HEK293T (cell line): ENCODE measurements at places on chromosomes 11 and 22.

GRCh38 chr11:19832086-19832750 is 119.6 kb downstream of the NAV2 start:
- DNase-seq: no peak

GRCh38 chr22:39748877-39749276 is 144.7 kb downstream of the ENTHD1 start:
- DNase-seq: no peak

GRCh38 chr11:108786281-108786990 is 121.6 kb downstream of the DDX10 start:
- DNase-seq: no peak

GRCh38 chr11:44453871-44454270 is 111.6 kb upstream of the CD82 start:
- no peak for DNase-seq

DNA sequence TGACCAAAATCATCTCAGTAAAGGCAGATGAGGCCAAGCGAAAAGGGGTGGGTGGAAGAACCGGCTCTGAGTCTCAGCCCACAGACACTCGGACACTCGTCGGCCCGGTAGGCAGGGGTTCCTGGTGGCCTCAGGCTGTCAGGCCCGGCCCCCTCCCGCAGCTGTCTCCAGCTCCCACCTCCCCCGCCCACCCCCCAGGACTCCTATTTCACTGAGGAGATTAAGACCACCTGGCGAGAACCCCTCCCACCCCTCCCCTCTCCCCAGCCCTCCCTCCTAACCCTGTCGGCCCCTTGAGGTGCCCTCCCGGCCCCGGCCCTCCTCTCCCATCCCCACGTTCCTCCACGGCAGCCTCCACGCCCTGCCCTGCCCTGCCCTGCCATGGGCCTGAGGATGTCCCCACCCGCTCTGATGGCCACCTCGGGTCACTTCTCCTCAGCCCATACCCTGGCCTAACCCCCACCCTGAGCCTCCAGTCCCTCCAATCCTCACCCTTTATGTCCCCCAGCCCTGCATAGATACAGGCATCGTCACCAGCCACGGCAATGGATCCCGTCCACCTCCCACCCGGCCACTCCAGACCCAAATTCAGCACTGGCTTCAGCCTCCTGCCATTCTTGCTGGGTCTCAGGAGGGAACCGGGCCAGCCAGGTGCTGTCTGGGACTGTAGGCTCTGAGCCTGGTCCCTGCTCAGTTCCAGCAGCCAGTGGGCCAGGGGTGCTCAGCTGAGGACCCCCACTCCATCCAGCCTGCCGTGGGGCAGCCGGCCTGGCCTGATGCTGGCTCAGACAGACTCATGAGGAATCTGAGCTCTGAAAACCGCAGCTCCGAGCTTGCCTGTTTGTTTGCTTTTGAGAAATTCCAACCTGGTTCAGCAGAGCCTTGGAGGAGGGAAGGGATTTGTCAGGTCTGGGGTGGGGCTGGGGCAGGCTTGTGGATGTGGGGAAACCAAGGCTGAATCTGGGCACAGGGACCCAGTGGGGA is 9.8 kb upstream of the TBX1 start:
- no peak for DNase-seq

DNA sequence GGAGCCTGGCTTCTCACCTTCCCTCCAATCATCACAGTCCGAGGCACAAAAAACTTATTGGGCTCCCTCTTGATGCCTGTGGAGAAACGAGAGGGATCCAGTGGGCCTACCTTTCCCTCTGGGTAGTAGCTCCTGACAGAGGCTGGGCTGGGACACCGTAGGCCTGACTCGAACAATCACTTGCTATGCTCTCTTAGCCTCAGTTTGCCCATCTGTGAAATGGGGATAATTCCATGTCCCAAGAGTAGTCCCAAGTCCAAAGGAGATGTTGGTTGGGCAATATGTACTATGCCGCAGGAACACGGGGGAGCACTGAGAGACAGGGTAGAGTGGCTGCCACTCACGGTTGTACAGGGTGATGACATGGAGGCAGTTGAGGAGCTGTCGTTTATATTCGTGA is 7.6 kb upstream of the RASGRP2 start:
- no peak for DNase-seq

- no peak for DNase-seq
These were observed 11.8 kb downstream of the UPB1 start for GRCh38 chr22:24506802-24507438.

DNA sequence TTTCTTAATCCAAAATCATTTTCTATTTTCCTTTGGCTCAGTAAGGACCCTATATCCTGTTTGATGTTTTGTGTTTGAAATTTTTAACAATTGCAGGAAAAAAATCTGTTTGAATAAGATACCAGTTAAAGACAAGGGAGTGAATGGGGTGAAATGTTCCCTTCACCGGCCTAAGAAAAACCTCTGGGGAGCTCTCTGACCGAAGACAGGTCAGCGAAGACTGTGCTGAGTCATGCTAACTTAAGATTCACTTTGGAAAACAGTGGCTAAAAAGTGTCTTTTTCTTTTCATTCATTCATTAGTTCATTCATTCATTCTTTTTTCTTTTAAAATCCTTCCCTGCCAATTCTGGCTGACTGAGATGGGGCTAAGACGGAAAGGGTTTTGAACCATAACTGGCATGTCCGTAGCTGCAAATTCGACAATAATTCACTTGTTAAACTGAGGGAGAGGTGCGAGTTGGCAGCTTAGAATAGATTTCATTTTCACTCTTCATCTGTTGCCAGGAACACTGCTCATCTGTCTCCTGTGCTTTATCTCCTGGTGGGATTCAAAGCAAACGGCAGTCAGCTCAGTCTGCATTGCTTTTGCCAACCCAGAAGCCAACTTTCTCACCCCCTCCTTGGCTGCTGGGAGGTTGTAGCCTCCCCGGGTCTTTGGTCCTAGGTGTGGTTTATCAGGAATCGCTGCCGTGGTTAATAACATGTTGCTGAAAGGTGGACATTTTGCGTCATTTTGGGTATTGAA is 434.0 kb upstream of the LARGE1 start:
- no peak for DNase-seq

GRCh38 chr11:22192642-22193347 is at the start of gene ANO5:
ANO5 (plus strand) TSS chr11:22193085; CDS start chr11:22193493, 408 bp downstream.
- DNase-seq: peak; percentile 71

- DNase-seq: no peak
These were observed 1063.6 kb downstream of the FAM181B start for GRCh38 chr11:81669935-81670543.

DNA sequence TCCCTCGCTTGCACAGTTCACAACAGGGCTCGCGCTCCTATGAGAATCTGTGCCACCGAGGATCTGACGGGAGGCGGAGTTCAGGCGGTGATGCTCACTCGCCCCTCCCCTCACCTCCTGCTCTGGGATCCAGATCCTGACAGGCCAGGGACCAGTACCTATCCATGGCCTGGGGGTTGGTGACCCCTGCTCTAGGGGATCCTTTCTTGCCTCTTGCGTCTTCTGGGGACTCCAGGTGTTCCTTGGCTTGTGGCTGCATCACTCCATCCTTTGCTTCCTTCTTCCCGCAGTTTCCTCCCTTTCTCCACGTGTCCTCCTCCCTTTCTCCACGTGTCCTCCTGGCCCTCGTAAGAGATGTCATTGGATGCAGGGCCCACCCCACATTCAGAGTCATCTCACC is 30.6 kb upstream of the KRTAP5-7 start:
- DNase-seq: no peak

GRCh38 chr11:130390071-130390758 is 38.2 kb downstream of the ADAMTS8 start:
- DNase-seq: peak; percentile 41

- DNase-seq: no peak
These were observed 69.3 kb downstream of the SEZ6L start for GRCh38 chr22:26238596-26238995.

DNA sequence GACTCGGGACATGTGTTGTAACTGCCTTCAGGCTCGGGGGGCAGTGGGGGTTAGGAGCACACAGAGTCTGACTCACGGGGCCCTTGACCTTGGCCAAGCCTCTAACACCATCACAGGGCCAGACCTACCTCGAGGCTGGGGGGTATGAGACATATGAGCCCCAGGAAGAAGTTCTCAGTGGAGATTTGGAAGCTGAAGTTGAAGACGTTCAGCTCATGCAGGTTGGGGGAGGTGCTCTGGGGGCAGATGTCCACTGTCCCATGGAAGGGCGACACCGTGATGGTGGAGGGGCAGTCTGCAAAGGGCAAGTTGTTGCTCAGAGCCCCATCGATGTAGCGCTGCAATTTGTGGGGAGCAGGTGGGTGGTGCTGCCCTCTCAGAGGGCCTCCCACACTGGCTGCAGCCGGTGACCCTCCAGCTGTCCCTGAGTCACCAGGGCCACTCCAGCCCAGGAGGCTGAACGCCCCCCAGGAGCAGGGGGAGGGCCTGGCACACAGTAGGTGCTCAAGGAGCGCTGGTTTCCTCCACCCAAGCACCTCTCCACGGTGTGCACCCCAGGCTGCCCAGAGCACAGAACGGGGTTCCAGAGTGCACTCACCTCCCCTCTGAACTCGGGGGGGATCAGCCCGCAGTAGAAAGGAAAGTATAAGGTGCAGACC is 2.5 kb downstream of the PNPLA5 start:
- no peak for DNase-seq

DNA sequence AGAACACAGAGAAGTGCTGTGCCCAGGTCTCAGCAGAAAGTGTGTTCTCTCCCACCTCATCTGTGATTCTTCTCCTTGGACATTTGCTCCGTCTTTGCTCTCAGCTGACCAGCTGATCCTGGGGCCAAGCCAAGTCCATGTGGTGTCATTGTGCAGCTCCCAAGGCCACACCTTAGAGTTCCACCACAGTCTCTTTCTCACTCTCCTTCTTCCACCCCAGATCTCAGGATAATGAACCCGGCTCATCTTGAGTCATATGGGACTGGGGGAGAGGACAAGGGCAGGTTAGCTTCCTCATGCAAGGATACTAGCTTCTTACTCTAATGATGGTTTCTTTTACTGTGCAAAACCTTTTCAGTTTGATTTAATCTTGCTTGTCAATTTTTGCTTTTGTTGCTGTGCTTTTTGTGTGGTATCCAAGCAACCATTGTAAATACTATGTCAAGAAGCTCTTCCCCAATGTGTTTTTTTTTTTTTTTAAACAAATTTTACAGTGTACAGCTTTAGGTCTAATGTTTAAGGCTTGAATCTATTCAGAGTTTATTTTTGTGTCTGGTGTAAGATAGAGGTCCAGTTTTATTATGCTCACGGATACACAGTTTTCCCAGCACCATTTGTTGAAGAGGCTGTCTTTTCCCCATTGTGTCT is 75.0 kb upstream of the OR4B1 start:
- no peak for DNase-seq

GRCh38 chr11:111829185-111829968 is 42.0 kb downstream of the ALG9 start:
- no peak for DNase-seq
